Urothelium cell line (cell line): ENCODE measurements at places on chromosomes 12 and 14.

DNA sequence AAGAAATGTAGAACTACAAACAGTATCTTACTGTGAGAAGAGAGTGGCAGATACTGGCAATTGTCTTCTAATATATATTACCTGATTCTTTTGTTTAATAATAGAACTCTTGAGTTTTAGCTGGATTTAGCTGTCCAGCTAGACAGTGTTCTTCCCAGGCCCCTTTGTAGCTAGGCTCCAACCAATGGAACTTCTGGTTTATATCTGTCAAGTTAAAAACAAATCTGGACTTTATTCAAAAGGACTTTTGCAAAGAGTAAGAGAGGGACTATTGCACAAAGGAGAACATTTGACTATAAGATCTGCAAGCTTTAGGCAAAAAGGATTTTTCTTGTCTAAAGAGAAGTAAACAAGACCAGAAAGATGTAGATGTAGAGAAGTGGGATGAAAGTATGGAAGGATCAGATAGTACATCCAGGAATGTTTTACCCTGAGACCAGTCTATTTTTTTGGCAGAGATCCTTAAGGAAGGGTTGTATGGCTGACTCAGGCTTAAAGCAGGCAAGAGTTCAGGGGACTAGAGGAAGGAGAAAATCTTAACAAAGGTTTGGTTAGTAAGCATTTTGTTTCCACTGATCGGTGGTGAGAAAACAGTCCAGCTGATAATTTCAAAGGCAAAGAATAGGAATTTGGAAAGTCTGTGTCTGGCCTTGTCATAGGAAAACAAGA lies 111.1 kb upstream of the PLEKHA5 start:
- peak; percentile 65 for DNase-seq

GRCh38 chr12:105506678-105507310 lies 176.3 kb downstream of the C12orf75 start:
- no peak for DNase-seq

GRCh38 chr14:40113671-40114070 lies 681.4 kb upstream of the FBXO33 start:
- no peak for DNase-seq

GRCh38 chr14:43898687-43899086 lies 608.4 kb downstream of the FSCB start:
- no peak for DNase-seq

GRCh38 chr12:9763025-9763424 lies 2.3 kb upstream of the CD69 start:
- DNase-seq, result no peak

GRCh38 chr14:23168246-23168645 lies 15.2 kb downstream of the SLC7A8 start:
- DNase-seq, result no peak

DNA sequence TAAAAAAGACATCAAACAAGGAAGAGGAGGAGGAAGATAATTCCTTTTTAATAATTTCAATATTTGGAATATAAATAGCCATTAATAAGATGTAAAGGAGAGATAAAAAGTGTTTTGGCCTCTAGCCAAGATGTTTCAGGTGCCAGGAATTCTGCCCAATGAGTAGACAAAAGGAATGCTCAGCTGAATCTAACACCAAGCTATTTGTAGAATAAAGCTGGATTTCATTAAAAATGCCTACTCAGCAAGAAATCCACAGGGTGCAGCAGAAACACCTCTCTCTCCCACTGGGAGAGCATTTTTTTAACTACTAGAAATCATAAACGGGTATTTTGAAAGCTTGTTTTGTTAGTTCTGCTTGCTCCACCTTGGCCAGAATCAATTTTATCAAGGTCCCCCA lies 4.1 kb upstream of the STAB2 start:
- DNase-seq, result no peak

- no peak for DNase-seq
These were observed 8.4 kb upstream of the PGF start for GRCh38 chr14:74963705-74964271.

DNA sequence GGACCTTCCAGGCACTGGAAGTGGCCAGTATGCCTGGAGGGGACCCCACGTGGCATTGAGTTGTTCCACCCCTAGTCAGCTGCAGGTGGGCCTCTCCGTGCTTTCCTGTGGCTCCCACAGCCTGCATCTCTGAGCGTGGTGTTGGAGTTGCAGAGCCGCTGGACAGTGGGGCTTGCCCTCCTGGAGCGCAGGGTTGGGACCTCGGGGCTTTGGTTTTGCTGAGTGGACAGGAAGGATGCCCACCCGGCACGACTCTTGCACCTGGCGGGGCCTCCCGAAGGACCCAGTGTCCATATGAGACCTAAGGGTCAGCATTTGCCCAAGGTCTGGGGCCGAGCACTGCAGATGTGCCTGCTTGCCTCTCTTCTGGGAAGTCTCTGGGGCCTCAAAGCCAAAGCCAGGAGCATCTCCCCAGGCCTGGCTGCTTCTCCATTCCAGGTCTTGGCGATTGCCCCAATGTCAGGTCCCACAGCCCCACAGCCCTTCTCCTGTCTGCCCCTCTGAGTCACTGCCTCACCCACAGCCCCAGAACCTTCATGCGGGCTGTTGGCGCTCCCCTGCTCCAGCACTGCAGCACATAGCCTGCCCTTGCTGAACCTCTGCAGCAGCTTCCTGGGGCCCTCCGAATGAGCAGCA lies 1.5 kb downstream of the PACS2 start:
- no peak for DNase-seq

- no peak for DNase-seq
These were observed 65.6 kb downstream of the SERPINA3 start for GRCh38 chr14:94677747-94678146.

DNA sequence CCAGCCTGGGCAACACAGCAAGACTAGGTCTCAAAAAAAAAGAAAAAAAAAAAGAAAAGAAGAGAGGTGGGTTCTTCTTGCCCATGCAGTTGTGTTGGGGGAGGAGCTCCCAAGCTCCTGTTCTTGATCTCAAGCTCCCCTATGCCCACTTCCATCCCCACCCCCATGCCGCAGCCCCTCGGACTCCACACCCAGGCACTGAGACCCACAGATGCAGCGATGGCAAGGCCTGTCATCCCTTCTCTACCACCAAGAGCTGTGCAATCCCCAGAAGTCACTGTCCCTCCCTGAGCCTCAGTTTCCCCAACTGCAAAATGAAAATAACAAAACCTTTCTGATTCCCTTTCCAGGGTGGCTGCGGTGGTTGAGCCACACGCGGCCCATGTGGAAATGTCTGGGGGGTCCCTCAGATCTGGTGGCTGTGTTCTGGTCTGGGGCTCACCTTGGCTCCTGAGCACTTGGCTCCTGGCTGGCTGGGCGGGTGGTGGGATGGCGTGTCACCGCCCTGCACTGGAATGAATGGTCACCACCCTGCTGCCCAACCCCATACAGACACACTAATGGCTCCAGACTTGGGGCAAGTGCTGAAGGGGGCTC lies 22.6 kb upstream of the KIF26A start:
- no peak for DNase-seq

DNA sequence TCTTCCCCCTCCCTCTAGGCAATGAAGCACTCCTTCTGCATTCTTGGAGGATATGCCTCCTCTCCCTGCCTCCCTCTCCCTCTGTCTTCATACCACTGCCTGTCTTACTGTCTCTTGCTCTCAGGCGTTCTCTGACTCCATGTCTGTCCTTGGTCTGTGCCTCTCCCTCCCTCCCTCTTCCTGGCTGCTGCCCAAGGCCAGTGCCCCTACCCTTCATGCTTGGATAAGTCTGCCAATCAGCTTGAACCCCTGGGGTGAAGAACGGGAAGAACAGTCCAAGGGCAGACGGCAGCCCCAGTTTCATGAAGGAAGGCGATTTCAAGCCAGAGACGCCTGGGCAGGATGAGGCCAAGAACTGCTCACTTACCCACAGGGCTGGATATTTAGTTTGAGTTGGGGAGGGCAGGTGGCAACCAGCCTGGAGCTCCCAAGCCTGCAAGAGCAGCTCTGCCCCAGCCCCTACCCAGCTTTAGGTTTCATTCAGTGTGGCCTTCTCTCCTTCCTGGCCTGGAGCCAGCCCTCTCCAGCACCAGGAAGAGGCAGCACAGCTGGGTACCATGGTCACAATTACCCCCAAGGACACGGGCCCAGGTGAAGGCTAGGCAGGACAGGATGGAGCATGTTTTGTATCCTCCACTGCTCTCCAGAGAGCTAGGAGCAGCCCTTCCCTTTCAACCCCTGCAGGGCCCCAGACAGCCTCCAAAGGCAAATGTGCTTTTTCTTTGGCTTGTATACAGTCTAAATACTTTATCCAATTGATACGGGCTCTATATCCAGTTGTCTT lies 35.8 kb upstream of the LTBP2 start:
- no peak for DNase-seq

GRCh38 chr14:62179367-62180018 lies 417.3 kb downstream of the SNAPC1 start:
- DNase-seq, result peak; percentile 85

DNA sequence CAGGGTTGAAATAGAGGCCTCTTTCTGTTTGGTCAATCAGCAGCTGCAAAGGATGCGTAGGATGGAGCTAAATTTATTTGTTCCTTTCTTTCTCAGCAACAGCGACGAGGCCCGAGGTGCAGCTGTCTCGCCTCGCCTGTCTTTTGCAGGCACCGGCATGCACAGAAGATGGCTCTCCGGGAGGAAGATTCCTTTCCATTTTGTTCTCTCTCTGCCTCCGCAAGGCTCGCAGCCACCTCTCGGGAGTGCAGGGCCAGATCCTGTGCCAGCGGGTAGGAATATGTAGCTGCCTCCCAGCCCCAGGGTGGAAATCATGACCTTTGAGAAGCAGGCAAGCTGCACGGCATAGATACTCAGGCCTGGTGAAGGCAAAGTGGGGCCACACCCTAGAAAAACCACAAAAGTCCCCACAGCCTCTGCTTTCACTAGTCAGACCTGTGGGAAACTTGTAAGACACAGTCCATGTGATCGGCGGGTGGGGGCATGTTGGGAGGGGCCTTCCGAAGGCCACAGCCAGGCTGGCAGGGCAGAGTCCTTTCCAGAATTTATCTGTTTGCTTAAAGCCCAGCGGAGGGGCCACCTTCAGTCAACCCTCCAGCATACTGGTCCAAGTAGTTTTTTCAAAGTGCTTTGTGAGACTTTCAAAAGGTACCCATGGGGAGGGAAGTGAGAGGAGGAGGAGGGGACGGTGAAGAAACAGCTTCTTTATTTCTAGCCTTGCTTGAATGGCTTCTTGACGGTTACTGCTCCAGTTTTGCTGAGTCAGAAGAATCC lies at the start of gene MAP1LC3B2:
MAP1LC3B2 (plus strand) TSS at position 220 of the 774 bp plus-strand sequence. CDS start 16,562 bp downstream, outside the sequence.
- DNase-seq, result peak; percentile 78

DNA sequence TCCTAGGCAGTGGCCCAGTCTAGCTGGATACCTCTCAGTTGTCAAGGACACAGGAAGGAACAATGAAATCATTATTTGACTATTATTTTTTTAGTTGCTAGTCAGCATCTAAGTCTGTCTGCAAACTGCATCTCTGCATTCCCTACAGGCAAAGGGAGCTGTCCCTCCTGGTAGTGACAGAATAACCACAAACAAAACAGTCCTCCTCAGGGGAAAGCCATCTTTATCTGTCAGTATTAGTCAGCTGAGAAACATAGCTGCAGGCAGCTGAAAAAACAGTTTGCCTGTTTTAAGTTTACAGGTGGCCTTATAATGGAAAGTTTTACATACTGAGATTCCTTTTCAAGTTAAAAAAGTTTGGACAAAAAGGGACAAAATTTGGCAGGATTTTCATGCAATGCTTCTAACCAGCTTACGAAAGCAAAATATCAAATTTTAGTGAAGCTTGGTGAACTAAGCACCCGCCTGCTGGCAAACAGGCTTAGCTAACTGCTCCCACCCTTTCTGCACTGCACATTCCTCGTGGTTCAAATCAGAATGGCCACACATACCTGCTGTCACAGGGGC lies 29.5 kb downstream of the SLC25A21 start:
- peak; percentile 22 for DNase-seq

GRCh38 chr14:103221781-103222358 lies 98.6 kb downstream of the TNFAIP2 start:
- no peak for DNase-seq

DNA sequence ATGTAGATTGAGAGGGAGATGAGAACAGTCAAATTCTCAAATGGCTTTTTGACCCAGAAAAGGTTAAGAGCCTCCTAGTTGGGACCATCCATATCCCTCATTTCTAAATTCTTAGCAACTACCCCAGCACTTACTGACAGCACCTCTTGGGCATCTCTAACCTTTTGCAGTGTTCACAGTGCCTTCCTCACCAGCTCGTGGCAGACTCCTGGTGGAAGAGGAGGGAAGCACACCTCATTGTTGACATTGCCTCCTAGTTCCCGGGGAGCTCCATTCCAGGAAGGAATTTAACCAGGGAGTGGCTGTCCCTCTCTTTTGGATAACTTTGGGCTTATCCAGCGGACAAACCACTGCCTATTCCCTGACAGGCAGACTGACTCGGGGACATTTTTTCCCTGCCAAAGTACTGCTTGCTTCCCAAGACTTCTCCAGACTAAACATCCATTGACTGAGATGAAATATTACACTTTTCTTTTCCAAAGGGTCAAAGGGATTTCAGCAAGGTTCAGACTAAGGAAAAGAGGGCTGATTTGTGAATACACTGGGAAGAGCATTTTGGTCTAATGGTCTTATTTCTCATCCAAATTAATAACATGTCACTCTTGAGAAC lies 9.0 kb upstream of the OR6J1 start:
- DNase-seq, result peak; percentile 82

GRCh38 chr12:76470028-76470939 lies 89.3 kb downstream of the OSBPL8 start:
- DNase-seq, result peak; percentile 52

- no peak for DNase-seq
These were observed 533.7 kb downstream of the RPS29 start for GRCh38 chr14:49052521-49052920.

- DNase-seq, result no peak
These were observed 26.2 kb upstream of the CHPT1 start for GRCh38 chr12:101671157-101671791.

- DNase-seq, result no peak
These were observed 38.9 kb upstream of the CIT start for GRCh38 chr12:119915894-119916510.

DNA sequence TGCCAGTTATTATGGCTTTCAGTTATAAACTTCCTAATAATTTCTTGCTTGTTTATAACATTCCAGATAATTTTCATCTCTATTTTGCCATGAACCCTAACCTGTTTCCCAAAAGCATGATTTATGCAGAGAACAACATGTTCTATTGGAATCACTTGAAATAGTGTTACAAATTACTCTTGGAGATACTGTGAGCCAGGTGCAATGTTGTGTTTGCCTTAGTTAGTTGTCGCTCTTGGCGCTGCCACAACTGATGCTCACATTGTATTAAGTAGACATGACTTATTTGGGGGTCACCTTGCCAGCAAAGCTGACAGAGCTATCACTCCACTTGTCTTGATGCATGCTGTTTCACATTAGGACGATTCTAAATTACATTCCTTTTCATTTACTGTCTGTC lies 49.4 kb downstream of the TSPAN8 start:
- DNase-seq, result no peak

GRCh38 chr14:47935332-47935731 lies 259.9 kb upstream of the MDGA2 start:
- DNase-seq, result no peak

GRCh38 chr14:94397289-94398181 lies 9.1 kb upstream of the SERPINA1 start:
- DNase-seq, result no peak

DNA sequence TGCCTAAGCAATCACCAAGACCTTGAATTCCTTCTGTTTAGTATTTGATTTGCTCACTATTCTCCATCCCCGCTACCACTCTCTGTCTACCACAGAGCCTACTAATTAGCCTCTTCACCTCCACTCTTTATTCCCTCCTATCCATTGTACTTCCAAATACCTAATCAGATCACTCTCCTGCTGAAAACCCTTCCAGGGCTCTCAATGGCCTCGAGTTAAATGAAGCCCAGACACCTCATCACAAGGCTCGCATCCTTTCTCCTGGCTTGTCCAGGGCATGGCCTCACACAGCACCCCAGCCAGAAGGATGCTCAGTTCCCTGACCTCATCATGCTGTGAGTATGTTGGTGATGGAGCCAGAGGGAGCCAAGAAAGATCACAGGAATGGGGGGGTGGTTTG lies 71.4 kb upstream of the PRMT8 start:
- DNase-seq, result no peak
